Islet precursor cell (in vitro differentiated cells): ENCODE measurements at places on chromosomes 2 and 18.

DNA sequence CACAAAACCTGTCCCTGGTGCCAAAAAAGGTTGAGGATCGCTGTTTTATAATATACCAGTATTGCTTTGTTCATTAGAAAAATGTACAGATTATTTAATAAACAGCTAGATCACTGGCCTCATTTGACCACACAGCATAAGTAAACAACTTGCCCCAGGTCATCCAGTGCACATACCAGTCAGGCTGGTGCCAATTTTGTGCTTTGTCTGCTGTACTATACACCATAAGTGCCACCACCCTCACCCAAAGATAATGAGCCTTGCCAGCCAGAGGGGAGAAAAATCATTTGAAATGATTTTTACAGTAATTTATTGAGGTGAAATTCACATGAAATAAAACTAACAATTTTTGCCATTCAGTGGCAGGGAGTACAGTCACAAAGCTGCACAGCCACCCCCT, 202.2 kb upstream of the TWIST2 start:
- DNase-seq = no peak

DNA sequence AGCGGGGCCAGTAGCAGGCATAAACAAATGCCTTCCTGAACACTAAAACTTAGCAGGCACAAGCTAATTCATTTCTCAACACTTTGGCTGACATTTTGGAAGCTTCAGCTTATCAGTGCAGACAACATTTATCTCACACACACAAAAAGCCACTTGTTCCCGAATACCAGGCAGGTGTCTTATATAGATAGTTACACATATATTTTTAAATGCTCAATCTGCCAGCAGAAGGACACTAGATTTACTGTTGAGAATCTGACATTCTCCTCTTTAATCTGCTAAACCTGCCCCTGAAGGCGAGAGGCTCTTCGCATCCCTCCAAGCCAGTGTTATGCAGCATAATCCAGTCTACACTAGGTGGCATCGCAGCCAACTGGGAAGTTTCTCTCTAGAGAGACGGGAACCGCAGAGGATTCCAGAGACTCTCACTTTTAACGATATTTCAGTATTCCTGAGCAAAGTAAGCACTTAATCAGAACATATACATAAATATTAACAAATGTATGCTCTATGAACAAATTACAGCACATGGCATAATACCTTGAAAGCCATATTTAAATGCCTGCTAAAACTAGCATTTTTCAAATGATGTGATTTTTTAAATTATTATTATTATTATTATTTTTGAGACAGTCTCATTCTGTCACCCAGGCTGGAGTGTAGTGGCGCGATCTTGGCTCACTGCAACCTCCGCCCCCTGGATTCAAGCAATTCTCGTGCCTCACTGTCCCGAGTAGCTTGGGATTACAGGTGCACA, 90.2 kb upstream of the SCG2 start:
- peak; percentile 74 for DNase-seq

- no peak for DNase-seq
Observed at GRCh38 chr2:41216978-41217377, 765.1 kb upstream of the SLC8A1 start.

DNA sequence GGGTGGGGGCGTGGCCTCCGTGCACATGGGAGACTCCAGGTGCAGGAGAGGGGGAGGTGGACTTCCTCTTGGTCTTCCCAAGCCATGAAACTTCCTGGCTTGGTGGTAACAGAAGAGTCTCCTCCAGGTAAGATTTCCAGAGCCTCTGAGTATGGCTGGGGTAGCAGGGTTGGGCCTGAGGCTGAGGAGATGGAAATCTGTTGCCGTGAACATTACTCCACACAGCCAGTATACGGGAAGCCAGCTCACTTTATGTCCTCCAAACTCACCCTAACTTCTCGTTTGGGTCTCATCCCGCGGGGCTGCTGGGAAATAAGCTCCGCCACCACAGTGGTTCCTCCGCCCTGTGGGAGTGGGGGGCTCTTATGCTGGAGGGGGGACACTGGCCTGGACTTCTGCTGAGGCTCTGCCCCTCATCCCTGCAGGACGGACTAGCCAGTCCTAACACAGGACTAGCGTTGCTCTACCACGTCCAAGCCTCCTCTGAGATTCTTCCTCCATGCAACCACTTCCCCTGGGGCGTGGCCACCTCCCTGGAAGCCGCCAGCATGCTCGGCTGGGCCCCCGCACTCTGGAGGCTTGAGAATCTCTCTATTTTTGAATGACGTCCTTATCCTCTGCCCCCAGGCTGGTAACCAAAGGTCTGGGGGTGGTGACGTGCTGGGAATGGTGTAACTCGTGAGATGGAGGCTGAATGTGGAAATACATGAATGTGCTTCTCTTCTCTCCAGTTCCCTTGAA, 777 bp upstream of the RAB17 start:
- DNase-seq = peak; percentile 76

DNA sequence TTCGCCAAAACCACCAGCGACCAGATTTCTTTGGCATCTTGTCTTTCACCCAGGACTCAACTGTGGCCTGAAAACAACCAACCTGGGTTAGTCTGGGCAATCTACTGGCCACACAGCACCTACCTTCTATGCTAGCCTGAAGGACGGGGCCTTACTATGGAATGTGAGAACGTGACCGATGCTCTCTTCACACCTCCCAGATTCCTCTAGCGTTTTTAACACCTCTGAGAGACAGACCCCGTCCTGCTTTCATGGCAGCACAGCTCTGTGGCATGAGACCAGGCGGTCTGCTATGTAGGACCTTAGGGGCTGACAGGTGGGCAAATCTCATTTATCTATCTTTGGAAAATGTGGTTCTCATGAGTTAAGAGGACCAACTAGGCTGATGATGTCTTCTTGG, 80.9 kb downstream of the EMILIN2 start:
- DNase-seq = no peak

DNA sequence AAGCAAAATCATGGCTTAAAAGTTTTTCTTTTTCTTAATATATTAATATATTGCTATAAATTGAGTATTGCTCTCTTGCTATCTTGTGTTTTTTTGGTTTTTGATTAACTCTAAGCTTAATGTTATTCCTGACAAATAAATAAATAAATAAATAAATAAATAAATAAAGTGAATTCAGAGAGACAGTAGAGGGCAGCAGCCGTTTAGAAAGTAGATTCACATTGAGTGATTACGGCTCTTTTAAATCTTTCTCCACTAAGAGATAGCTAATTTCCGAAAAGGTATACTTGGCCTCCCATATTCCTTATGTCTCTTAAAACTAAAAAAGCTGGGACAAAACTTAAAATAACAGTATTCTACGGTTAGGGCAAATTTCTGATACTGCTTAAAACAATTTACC, 34.3 kb downstream of the MSH2 start:
- DNase-seq = no peak

DNA sequence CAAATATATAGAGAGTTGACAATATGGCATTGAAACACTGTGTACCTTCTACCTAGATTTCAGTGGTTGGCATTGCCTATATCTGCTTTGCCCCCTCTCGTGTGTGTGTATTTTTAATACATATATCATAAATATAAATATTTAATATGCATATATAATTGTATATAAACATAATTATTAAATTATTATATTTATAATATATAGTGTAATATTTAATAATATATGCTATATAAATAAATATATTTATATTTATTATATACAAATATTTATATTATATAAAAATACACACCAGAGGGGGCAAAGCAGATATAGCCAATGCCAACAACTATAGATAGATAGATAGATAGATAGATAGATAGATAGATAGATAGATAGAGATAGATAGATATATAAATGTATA, 124.1 kb downstream of the KIAA1328 start:
- DNase-seq = no peak

DNA sequence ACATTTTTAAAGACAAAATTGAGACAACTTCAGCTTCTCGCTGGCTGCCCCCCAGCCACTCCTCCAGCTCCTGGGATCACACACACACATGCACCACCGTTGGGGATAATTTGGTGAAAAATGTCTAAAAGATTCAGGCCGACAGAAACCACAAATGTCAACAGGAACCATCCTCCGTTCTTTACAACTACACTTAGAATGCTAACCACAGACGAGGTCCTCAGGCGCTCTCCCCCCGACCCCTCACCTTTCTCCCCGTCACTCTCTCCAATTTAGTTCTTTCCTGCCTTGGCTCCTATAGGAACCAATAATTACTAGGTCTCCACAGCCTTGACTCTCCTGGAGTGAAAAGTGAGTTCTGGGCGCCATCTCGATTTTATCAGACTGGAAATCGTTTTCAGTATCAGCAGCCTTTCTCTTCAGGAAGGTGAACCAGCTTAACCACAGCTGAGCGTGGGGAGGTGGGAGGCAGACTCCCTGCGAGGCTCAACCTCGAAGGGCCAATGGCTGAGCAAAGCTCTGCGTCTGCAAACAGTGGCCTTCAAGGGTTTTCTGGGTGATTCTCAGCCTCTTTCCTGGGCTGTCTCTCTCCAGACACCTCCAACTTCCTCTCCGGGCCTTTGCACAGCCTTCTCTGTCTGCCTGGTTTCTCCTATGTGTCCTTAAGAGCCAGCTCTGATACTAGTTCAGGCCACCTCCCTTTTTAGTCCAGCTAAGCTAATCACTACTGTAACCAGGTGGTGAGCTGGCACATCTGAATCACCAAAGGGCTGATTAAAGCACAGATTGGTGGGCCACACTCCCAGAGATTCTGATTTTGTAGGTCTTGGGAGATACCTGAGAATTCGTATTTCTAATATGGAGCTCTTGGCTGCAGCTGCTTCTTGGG, 115.7 kb upstream of the COPS8 start:
- no peak for DNase-seq
